ENCODE measurements at places on chromosomes 7 and 10. TPM values are rescaled to one million over a fixed set of nuclear protein-coding genes. Genes with fewer than 3 reads are reported as not detected.

Gene CUBN
- 1.3 TPM for total RNA-seq

Gene RABGEF1
- total RNA-seq, result 49.5 TPM

Gene BLOC1S2
- 86.7 TPM for total RNA-seq

Gene RADIL
- not detected for total RNA-seq
